ENCODE measurements at places on chromosomes 13 and 19. TPM values are rescaled to one million over a fixed set of nuclear protein-coding genes. Genes with fewer than 3 reads are reported as not detected.
A peak's percentile ranks its signal among the peaks of the same experiment; 100 is the strongest.

TMIGD2 gene
- not detected for total RNA-seq

- no peak for DNase-seq
Observed at GRCh38 chr13:38358684-38359083, 9.0 kb downstream of the UFM1 start.

- DNase-seq: no peak
Observed at GRCh38 chr19:51742789-51743188, 8.9 kb downstream of the FPR1 start.

DNA sequence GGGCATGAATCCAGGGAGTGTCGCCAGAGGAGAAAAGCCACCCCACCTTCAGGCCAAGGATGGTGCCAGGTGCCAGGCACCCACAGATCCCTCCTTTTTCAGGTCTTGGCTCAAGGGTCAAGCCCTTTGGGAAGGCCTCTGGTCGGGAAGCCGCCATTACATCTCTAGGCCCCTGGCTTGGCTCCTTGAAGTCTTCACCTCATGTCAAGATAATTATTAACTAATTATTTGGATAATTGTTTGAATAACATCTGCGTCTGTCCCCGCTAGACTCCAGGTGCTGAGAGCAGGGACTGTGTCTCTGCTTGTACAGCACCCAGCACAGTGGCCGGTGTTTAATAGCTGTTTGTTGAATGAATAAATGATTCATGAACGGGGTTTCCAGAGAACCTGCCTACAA, 1.2 kb downstream of the KLK13 start:
- DNase-seq: no peak

GRCh38 chr19:7917267-7918061, 2.7 kb upstream of the SNAPC2 start:
- DNase-seq: peak; percentile 69

DNA sequence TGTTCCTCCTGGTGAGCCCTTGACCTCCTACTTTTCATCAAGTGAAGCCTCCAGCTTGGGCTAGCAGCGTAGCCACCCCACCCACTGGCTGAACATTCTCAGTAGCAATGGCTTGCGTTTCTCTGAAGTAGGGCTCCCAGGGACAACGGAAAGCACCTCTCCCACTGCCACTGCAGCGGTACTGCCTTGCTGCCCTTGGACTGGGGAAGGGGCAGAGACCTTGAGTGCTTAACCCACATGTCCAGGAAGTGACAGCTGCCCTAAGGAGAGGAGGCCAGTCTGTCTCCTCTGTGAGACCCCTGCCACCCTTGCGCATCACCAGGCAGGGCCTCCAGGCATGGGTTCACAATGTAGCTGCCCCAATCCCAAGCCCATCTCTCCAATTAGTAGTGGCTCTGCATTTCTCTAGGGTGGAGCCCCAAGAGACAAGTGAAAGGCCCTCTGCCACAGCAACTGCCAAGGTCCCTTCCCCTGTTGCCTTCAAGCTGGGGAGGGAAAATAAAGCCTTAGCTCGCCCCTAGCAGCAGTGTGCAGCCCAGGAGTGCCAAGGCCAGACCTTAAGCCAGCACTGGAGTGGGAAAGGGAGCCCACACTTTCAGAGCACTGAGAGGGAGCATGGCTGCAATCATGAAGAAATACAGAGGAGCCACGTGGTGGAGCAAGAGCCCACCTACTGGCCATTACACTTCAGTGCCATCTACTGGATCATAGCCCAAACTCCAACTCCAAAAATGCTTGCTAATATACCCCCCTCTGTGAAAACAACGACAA, 175.9 kb upstream of the TRPC4 start:
- no peak for DNase-seq

OLFM4 gene
- total RNA-seq: 49.0 TPM

GRCh38 chr13:48142436-48142835, 47.5 kb upstream of the MED4 start:
- DNase-seq: no peak

DNA sequence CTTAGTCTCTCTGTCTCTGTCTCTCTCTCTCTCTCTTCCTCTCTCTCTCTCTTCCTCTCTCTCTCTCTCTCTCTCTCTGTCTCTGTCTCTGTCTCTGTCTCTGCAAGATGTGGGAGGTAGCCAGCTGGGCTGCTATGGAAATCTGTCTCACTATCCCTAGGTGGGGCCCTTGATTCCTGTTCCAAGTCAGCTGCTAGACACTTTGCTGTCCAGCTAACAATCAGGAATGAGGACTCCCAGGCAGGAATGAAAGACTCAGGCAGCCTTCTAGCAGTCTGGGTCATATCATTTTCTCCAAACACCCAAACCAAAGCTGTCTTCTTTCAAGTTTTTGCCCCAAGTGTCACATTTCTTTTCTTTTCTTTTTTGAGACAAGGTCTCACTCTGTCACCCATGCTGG, 23.2 kb downstream of the CATSPERD start:
- DNase-seq: no peak

MCF2L gene
- total RNA-seq: 62.1 TPM

EBI3 gene
- 3.7 TPM for total RNA-seq

DNA sequence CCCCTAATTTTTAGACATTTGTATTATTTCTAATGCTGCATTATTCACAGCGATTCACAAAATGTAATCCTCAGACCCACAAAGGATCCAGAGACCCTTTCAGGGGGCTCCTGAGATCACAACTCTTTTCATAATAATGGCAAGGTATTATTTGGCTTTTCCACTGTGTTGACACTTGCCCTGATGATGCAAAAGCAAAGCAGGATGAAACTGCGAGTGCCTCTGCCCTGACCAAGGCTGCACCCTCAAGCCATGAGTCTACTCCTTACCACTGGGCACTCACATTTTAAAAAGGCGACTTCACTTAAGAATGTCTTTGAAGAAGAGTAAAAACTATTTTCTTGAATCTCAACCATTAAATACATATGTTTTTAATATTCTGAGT, 11.4 kb downstream of the ELF1 start:
- DNase-seq: no peak

FSD1 gene
- 2.9 TPM for total RNA-seq

FBL gene
- total RNA-seq: 20.6 TPM

GRCh38 chr13:98144801-98145350, 2.0 kb downstream of the FARP1 start:
- DNase-seq: no peak

KASH5 gene
- not detected for total RNA-seq

GRCh38 chr19:55913643-55914268, 18.4 kb downstream of the NLRP13 start:
- DNase-seq: no peak

- DNase-seq: no peak
Observed at GRCh38 chr13:40376867-40377535, 289.4 kb downstream of the FOXO1 start.

DNA sequence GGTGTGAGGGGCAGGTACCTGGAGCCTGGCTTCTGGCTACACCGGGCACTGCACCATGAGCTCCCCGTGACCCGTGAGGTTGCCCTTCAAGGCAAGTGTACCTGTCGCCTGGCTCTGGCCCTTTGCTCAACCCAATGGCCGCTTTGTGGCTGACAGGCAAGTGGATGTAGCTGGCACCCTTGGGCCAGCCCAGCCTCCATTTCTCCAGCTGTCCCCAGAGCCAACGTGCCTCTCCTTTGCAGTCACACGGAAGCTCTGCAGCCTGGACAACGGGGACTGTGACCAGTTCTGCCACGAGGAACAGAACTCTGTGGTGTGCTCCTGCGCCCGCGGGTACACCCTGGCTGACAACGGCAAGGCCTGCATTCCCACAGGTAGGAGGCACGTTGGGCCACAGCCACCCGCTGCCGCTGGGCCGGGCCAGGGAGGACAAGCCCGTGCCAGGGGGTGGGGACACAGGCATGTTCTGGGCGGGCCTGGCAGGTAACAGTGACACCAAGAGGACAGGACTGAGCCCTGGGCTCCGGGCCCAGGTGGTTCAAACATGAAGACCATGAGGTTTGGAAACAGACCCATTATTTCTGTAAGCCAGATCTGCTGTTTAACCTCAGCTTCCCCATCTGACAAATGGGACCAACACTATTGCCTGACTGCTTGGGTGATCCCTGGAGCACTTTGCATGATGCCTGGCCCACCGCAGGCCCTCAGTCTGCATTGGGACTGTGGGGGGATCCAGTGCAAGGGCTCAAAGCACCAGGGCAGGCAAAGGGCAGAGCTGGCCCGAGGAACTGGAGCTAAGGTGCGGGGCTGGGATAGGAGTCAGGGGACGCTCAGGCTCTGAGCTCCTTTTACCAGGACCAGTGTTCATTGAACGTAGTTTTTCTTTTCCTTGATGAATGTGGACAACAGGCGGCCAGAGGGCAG, 17.5 kb upstream of the PROZ start:
- DNase-seq: no peak

GRCh38 chr19:55720214-55720746, 17.9 kb downstream of the NLRP9 start:
- DNase-seq: no peak

DNA sequence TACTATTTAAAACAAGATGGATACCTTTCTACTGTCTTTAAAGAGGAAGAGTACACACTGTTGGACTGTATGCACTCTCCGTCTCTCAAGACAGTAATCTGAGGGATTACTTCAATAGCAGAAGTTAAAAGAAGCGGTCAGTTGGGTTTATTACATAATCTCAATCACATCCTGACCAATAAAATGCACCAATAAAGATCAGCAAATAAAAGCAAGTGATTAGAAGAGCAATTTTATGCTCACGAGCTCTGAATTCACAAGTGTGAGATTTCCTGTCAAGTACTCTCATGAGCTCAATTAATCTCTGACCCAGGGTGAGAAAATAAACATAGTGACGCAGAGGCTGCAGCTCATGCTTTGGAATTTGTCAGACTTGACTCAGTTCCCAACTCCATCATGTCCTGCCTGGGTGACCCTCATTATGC, 12.2 kb downstream of the ABCC4 start:
- DNase-seq: no peak

- no peak for DNase-seq
Observed at GRCh38 chr13:63900406-63900805, 2484.8 kb upstream of the PCDH20 start.

PDX1 gene
- total RNA-seq: not detected

DNA sequence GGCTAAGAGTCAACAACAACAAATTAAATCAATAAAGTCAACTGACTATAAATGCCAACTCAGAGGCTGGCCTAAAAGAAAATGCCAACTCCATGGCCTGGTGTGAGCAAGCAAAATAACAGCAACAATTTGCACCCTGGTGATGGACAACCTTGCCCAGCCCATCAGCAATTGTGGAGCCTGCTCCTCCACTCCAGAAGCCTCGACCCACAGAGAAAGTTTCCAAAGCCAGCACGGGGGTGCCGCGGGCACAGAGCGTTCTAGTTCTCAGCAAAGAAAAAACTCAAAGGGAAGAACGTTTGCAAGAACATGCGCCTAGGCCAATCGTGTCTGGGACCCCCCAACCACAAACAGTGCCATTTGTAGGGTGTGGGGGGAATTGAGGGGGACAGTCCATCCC, 11.3 kb downstream of the EPS15L1 start:
- DNase-seq: no peak

DNA sequence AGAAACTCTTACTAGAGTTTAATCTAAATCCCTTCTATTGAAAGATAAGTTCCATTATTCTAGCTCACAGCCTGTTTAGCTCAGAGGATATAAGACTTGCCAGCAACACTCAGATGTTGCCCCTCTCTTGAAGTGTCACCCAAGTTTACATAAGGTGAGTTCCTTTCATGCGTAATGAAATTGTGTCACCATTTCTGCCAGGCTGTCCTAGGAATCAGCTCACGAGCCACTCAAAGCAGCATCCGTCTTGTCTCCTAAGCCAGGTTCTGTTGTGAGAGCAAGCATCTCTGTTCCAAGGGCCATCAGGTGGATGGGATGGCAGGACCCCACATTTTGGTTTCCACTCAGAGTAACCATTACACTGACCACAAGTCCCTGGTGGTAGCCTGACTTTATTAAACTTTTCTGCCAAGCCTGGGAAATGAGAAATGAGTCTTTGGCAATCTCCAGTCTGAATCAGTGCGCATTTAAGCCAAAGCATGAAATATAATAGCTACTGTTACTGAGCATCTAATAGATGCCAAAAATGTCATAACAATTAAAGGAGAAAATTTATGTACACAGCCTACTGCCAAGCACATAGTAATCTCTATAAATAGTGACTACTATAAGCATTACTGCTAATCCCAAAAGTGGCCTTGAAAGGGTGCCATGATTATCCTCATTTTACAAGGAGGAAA, 179.6 kb upstream of the MIR17HG start:
- DNase-seq: no peak

GRCh38 chr19:7007859-7008258, 13.4 kb downstream of the MBD3L2B start:
- DNase-seq: no peak

DNA sequence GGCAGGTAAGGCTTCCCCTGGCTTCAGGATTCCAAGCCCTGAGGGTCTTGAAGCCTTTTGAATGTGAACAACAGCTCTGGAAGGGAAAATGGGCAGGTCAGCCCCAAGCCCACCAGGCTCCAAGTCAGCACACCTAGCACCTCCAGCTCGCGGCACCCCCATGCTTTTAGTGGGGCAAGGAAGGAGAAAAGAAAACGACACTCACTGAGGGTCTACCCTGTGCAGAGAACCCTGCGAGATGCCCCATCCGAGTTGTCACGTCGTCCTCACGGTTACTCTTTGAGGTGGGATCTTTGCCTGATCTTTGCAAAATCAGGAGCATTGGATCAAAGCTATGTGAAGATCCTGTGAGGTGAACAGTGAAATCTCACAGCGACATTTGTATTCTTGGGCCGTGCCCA, 5.7 kb upstream of the F10 start:
- DNase-seq: no peak

GRCh38 chr19:47176071-47176626, 45.5 kb downstream of the SAE1 start:
- no peak for DNase-seq

GRCh38 chr19:11033251-11033650, 56.0 kb upstream of the LDLR start:
- no peak for DNase-seq

- DNase-seq: no peak
Observed at GRCh38 chr13:46160471-46161066, 21.4 kb downstream of the LCP1 start.

DNA sequence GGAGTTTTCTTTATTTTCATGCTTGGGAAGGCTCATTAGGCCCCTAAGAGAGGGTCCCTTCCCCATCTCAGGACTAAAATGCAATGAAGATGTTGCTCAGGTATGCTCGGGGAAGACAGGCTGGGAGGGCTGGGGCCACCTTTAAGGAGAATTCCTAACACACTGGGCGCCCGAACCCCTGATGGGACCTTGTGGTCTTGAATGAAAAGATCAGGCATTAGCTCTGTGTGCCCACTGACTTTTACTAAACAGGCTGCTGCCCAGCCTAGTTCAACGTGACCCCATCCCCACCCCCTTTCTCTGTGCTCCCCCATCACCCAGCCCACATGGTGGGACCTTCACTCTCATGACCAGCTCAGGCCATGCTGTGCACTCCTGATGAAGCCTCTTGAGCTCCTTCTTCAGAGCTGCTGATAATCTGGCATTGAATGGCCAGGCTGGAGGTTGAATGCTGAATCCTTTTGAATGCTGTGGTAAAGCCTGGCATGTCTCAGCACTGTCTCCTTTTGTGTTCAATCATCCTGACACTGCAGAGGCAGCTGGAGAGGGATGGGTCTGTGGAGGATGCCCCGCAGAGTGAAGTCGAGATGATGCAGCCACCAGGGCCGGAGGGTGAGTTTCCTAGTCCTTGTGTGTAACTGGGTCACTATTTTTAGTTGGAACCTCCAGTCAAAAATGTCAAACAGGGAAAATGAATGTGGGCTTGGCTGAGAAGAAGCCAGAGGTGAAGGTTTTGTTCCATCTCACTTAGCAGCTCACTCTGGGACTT, 209.1 kb downstream of the UQCRFS1 start:
- no peak for DNase-seq

- DNase-seq: no peak
Observed at GRCh38 chr19:10019246-10019645, 6.0 kb downstream of the RDH8 start.

- DNase-seq: no peak
Observed at GRCh38 chr19:49436381-49437017, 4.8 kb downstream of the SLC17A7 start.

- DNase-seq: no peak
Observed at GRCh38 chr13:95708811-95709500, 32.0 kb downstream of the DNAJC3 start.
